Right ventricle myocardium superior (tissue), 1 donor: ENCODE measurements at places on chromosomes 5 and 9.

DNA sequence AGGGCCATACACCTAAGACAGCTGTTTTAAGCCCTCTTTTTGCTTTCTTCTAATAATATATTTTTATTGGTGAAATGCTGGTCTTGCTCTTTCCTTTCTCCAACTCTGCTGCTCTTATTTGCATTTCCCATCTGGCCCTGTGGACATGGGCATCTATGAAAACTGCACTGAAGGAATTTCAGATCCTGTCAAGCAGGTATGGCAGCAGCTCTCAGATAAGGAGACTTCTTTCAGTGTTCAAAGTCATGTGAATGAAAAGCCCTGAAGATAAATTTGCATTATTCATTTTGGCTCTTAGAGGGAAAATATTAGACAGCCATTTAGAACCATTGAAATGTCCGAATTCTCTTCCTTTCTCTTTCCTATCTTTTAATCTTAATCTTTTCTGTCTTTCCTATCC, 668.0 kb upstream of the RIOK2 start:
- no peak for DNase-seq

- no peak for DNase-seq
These were observed 417.1 kb downstream of the KDM4C start for GRCh38 chr9:7174884-7175283.

- no peak for DNase-seq
These were observed 4.3 kb upstream of the IFNK start for GRCh38 chr9:27519466-27520465.

- DNase-seq, result no peak
These were observed 213.7 kb downstream of the RFK start for GRCh38 chr9:76180541-76180940.
